Activated CD4-positive, CD25-positive, alpha-beta regulatory T cell treated with anti-CD3 and anti-CD28 coated beads, Interleukin-2, amount 50 U/mL, for 16 hours (primary cell): ENCODE measurements at places on chromosomes 6 and 20.
A peak's percentile ranks its signal among the peaks of the same experiment; 100 is the strongest.

DNA sequence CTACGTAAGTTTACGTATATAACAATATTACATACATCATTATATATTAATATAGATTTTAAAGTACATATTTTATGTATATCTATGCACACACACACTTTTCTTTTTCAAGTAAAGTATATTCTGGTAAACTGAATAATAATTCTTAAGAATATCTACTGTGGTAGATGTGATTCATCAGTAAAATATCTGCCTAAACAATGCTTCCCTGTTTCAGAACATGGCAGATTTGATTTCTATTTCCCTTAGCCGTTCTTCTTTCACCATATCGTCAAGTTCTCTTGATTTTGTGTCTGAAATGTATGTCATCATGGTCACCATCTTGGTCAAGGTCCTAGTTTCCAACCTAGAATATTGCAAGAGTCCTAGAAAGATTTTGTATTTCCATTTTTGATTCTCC lies 195.6 kb downstream of the HDGFL1 start:
- no peak for DNase-seq

DNA sequence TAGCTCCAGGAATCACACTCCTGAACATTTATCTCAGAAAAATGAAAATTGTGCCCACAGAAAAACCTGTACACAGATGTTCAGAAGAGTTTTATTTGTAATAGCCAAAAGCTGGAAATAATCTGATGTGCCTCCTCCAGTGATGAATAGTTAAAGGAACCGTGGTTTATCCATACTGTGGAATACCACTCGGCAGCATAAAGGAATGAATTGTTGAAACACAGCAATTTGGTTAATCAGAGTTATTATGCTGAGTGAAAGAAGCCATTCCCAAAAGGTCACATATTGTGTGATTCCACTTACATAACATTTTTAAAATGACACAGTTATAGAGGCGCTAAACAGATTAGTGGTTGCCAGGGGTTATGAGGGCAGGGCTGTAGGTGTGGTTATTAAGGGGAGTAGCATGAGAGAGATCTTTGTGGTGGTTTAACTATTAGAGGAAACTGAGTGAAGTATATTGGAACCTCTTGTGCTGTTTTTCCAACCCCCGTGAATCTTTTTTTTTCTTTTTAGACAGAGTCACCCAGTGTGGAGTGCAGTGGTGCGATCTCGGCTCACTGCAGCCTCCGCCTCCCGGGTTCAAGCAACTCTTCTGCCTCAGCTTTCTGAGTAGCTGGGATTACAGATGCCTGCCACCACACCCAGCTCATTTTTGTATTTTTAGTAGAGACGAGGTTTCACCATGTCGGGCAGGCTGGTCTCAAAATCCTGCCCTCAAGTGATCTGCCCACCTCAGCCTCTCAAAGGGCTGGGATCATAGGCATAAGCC lies 26.2 kb downstream of the PSMF1 start:
- DNase-seq = no peak

GRCh38 chr6:31403283-31404060 lies at the start of gene MICA:
TSS of gene MICA (plus strand) at chr6:31403595. CDS start at chr6:31403633, 38 bp downstream.
- DNase-seq = peak; percentile 50

- no peak for DNase-seq
Measured at GRCh38 chr6:82584194-82584695, 220.6 kb downstream of the TPBG start.

DNA sequence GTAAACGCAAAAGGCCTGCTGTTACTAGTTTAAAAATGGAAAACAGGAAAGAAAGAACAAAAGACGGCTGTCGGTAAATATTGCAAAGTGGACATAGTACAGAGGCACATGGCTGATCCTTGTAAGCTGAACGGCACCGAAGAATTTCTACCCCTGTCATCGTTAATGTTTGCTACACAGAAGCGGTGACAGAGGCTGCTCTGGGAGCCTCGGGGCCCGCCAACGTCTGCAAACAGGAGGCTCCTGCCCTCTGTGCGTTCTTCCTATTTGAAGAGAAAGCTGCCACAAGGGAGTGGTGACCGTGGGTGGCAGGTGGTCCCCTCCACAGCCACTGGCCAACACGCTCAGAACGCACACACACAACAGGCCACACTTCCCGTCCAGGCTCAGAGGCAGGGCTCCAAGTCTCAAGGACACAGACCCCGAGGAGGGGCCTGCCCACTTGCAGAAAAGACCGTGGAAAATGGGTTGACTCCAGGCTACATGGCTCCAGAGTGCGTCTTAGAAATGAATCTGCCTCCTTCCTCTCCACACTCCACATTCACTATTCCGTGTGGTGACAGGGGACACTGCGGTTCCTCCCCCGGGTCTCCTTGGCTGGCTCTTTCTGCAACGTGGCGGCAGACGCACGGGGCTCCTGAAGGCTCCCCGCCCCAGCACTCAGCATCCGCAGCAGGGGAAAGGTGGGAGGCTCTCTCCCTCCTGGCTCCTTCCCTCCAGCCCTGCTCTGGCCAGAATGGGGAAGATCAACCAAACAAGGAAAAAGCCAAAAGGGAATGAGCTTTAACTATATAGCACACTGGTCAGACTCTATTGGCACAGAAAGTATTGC lies 64.5 kb downstream of the GMPR start:
- DNase-seq = no peak
